ENCODE measurements at places on chromosomes 1 and 21.

- DNase-seq = no peak
Observed at GRCh38 chr1:44677201-44677766, 2.8 kb downstream of the ARMH1 start.

DNA sequence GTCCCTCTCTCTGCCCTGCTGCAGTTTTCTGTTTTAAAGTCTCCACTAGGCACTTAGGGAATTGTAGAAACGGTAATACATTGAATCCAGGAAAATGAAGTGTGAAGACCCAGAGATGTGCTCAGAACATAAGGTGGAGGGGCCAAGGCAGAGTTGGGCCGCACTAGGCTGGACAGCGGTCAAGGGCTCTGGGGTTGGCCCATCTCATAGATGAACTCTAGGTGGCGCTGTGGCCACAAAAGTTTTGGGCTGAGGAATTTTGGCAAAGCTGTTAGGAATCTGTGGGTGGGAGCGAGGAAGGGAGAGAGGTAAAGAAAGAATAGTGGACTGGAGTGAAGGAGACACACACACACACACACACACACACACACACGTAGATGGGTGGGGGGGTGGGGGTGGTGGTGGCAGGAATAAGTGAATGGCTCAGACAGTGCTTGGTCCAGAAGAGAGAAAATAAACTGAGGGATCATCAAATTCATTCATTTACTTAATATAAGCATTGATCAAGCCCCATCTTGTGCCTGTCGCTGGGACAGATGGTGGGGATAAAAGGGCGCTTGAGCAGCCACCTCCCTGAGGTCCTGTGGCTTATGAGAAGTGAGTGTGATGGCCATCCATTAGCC lies 258.5 kb downstream of the TRABD2B start:
- peak; percentile 59 for DNase-seq

DNA sequence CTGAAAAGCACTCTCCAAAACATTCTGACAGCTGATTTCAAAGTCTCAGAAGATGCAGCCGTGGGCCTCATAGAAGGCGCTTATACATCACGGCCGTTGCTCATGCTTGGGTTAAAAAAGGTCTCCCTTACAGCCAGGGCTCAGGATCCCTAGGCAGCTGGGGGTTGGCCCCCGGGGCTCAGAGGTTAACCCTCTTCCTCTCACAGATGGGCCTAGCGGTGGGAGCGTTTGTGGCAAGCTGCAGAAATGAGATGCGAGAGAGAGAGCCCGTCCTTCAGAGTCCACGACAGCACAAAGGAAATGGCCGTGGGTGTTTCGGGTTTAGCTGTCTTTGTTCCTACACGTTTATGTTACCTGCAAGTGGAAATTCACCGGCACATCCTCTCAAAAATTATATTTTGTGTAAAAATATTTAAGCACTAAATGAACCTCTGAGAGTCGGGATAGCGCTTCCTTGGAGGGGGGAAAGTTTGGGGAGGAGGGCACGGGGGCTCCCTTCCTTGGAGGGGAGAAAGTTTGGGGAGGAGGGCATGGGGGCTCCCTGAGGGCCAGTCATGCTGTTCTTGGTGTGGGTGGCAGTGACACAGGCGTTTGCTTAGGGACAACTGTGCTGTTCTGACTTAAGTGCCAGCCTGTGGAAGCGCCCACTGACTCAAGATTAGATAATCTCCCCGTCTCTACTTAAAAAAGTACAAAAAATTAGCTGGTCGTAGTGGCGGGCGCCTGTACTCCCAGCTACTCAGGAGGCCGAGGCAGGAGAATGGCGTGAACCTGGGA lies 20.5 kb upstream of the PRDM15 start:
- no peak for DNase-seq

DNA sequence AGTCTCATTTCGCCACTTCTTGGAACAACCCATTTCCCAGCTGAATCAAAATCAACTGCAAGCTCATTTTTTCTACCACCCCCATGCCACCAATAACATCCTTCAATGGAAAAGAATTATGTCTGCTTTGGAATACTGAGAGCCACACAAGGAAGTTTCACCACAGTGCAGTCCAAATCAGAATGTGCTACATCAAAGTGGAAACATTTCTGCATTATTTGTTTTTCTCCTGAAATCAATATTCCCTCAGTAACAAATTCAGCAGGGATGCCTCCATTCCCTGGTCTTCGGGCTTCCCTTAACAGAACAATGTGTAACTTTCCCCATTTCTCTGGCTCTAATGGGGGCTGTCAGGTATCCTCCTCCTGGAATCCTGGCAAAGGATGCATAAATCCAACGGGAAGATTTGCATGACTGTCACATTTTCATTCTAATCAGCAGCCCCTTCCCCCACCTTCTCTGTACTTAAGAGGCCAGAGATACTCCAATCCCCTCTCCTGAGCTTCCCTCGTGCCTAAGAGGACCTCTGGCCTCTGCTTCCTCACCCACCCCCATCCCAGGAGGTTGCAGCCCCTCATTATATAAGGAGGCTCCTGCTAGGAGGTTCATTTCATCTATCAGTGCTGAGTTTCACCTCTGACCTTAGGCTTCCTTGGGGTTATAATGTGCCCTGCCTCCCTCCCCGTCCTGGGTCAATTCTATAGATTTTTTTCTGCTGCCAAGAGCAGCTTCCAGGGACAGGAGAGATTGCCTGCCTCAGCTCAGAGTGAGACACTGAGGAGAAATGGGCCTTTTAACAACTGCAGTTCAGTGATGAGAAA lies 201.1 kb downstream of the OMA1 start:
- no peak for DNase-seq

DNA sequence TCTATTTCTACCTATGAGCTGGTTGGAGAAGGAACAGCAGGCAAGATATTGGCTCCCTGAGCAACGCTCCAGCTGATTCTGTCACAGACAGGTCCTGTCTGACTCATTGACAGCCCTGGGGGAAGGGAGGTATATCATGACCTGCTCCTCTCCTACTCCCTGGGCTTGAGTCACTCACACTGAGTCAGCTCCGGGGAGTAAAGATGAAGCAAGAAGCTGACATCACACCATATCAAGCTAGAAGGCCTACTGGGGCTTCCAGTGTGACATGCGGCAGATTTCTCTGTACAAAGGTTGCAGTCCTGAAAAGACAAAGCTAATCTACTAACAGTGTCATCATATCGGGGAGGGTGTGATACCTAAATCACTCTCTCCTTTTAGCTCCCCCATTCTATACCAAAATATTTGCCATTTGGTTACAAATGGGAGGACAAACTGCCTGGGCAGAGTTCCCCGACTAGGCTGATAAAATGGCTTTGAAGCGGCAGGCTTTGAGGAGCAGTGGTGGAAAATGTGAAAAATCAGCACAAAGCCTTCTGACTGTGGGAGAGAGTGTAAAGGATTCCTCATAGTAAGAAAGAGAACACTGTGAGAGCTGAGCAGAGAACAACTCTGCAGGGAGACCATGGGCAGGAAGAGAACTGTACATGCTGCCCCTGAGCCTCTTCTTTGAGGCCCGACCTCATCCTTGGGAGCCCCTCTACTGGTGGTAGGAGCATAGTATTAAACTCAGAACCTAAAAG lies 15.5 kb downstream of the PI4KB start:
- DNase-seq = no peak

- no peak for DNase-seq
Observed at GRCh38 chr1:70169018-70169839, 36.1 kb downstream of the LRRC40 start.

DNA sequence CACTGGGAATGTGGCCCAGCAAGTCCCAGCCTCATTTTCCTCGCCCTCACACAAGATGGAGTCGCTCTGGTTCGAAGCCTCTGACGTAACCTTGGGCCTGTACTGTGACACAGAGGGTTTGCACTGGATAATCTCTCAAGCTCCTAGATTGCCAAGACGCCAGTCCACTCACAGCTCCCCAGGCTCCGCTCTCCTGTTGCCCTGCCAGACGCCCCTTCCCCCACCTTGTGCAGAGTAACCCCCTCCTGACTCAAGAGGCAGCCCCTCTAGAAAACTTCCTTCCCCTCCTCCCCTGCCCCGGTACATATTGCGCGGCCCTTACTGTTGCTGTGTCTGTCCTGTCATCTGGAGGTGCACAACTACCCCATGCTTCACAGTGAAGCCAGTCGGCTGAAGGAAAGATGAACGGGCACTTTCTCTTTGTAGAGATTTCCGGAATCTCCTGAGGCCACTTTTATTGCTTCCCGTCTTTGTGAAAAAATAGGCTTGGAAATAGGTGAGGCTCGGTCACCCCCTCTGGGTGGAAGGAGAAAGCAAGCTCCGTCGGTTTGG lies 981 bp upstream of the KIAA1614 start:
- no peak for DNase-seq

DNA sequence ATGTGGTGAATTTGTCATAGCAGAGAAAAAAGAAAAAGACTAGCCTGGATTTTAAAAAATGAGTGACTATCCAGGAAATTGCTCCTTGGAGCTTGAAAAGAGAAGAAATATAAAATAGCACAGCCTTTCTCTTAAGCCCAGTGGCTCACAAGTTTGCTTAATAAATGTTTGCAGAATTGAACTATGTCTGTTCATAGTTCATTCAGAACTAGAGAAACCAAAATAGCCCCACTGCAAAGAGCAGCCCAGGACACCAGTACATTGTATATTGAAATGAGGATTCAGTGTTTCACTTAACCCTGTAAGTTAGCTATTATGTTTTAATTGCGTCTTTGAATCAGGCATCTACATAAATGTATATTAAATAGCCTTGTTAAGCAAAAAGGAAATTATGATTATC lies 88.8 kb downstream of the NR5A2 start:
- no peak for DNase-seq

GRCh38 chr1:77030401-77031105 lies 163.3 kb downstream of the ST6GALNAC5 start:
- DNase-seq = no peak

- DNase-seq = no peak
Observed at GRCh38 chr1:76146184-76146583, 71.6 kb downstream of the ST6GALNAC3 start.

DNA sequence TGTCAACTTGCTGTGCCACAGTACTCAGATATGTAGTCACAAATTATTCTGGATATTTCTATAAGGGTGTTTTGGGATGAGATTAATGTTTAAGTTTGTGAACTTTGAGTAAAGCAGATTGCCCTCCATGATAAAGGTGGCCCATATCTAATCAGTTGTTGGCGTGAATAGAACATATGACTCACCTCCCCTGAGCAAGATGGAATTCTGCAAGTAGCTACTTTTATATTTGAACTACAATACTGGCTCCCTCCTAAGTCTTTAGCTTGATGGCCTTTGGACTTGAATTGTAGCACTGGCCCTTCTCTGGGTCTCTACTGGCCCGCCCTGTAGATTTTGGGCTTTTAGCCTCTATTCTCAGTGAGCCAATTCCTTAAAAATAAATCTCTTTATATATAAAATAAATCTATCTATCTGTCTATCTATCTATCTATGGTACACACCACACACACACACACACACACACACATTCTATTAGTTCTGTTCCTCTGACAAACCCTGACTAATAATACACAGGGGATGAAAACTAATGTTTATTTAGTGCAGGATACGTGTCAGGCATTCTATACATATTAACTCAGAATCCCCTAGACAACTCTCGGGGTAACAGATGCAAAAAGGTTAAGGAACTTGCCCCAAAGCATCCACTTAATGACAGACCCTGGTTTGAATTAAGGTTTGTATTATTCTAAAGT lies 37.9 kb upstream of the PDC start:
- DNase-seq = no peak

DNA sequence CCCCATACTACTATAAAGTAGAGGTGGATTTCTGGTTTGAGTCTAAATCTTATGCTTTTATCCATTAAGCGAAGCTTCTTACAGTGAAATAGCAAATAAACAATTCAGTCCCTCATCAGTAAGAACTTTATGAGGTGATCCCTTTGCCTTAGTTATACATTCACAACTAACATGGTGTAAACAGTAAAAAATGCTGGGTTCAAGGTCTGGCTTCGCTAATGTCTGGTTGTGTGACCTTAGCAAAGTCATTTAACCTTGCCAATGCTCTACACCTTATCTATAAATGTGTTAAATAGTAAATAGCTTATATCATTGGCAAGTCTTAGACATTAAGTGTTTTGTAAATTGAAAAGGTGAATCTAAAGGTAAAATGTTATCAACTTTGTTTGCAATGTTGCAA lies 475.4 kb downstream of the LMO4 start:
- DNase-seq = no peak

- peak; percentile 70 for DNase-seq
Observed at GRCh38 chr1:24696041-24696755, 49.0 kb upstream of the CLIC4 start.

DNA sequence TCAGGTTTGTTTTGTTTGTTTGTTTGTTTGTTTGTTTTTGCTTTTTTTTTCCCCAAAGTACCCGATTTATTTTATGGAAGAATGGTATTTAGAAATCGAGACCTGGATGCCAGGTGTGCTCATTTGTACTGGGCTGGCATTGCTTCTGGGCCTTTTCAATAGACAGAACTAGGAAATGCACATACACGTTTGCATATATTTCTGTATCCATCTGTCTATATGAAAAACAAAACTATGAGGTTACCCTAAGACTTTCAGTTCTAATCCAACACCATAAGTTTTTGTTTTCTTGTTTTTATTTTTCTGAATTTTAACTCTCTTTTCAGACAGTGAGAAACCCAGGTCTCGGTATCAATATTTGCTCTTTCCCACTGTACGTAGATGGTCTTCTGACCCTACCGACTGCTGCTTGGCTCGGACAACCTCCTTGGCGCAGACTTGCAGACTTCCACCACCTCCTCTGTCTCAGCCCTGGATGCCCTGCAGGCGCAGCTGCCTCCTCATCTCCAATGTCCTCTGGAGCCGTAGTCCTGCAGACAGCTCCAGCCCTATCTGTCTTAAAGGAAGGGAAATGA lies 171.7 kb downstream of the NEK7 start:
- no peak for DNase-seq

GRCh38 chr1:212218065-212218464 lies 67.1 kb upstream of the PPP2R5A start:
- DNase-seq = no peak

DNA sequence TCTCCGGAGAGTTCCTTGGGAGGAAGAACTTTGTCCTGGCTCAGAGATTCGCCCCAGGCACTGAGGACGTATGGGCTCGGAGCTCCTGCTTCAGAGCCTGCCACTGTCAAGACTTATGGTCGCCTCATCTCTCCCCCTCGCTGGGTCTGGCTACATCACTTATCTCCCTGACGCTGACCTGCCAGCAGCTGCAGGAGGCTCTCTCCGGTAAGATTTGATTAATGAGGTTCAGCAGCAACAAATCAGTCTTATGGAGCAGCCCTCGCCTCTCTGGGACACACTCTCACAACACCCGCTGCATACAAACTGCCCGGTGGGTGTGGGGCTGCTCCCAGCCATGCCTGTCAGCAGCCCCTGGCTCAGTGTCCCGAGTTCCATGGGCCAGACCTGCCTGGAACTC lies 297.8 kb downstream of the RRAGC start:
- DNase-seq = no peak

DNA sequence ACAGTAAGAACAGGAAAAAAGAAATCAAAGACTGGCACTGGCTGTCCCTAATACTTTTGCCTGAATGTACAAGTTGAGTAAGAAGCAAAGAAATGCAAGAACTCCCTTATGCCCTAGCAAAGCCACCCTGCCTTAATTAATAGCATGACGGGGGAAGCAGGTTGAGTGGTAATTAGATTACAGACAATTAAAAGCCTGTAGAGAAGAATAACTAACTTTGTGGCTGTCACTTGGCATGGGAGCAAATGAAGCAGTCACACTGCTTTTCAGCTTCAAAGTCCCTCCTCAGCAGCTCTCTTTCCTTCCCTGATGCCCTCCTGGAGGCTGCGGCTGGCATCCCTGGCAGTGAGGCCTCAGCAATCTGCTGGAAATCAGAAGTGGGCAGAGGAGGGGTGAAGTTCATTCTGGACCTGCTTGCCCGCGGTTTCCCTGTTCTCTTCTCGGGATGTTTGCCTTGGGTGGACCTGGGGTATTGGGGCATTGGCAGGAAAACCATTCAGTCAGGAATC lies 3.4 kb downstream of the OPTC start:
- no peak for DNase-seq

- DNase-seq = no peak
Observed at GRCh38 chr1:154837672-154838171, 32.4 kb downstream of the KCNN3 start.
